Substantia nigra (tissue), 51 donors: ENCODE measurements at places on chromosomes 3 and 15.
A peak's percentile ranks its signal among the peaks of the same experiment; 100 is the strongest.

DNA sequence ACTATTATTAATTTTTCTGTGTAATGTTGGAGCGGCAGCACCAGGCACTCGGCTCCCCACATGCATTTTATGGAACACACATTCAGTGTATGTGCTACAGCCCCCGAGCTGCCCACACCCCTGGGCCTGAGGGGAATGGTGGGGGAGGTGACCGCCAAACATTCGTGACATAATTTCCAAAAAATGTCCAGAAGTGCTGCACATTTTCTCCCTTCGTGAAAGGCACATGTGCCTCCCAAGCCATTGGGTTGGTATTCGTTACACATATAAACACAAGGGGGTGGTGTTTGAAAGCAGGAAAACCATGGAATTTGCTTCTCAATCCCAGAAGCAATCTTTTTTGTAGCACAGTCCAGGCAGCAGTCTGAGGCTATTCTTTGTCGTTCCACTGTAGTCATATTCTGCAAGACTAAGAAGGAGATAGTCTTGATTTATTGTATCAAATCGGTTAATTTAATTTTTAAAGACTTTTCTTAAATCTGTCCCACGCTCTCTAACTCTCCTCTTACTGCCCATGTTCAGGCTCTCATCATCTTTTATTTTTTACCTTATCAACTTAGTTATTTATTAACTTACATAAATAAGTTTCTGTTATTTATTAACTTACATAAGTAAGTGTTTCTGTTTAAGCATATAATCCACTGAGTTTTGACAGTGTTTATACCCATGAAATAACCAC, 39.2 kb upstream of the POLR2M start:
- no peak for DNase-seq

DNA sequence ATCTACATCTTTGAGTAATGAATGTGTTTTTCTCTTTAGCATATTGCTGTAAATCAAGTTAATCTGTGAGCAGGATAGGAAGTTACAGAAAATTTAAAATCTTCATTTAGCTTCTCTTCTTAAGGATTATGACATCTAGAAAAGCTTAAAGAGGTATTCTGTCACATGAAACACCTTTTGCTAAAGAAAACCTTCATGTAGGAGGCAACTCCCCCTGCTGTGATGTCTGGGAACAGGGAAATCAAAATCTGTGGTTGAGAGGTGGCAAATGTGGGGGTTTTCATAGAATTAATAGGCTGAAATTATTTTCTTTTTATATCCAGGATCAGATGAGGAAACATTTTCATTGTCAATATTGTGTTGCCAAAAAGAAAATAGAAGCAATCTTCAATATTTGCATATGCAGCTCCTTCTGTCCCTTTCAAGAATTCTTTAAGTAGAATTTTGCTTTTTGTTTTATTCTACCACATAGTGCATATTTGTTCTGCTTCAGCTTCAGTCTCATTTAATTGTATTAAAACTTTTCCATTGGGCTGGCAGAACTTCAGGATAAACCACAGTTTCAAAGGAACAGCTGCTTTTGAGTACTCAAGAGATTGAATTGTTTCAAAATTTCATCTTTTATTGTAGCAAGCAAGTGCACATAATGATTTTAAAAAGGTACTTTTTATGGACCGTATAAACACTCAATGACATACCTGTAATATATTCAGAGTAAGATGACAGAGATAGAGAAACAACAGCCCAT, 128.4 kb downstream of the RAP2B start:
- no peak for DNase-seq

DNA sequence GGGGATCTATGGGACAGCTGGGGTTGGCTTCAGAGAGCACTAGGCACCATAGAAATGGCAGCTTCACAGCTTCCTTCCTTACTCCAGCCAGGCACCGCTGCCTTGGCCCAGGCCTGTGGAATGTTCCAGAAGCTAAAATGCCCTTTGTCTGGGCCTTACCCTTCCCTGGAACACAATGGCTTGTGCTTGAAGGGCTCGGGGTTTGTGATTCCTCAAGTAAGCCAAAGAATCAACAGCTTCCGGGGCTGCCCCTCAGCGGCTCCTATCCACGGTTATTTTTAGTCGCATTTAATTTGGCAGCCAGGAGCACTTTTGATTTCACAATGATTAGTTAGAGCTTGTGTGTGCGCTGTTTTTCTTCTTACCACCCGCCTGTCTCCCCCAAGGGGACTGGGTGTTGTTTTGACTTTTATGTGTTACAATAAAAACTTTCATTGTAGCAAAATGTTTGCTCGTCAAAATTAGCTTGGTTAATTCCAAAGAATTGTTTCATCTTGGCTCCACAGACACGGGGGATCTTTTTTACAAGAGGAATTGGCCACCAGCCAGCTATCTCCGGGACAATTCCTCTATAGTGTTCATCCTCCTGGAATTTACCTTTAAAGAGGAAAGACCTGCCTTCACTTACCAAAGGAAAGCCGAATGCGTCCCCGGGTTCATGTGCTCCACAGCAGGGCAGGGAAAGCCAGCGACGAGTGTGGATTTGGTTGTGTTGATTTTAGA, 73.8 kb downstream of the TLE3 start:
- no peak for DNase-seq

DNA sequence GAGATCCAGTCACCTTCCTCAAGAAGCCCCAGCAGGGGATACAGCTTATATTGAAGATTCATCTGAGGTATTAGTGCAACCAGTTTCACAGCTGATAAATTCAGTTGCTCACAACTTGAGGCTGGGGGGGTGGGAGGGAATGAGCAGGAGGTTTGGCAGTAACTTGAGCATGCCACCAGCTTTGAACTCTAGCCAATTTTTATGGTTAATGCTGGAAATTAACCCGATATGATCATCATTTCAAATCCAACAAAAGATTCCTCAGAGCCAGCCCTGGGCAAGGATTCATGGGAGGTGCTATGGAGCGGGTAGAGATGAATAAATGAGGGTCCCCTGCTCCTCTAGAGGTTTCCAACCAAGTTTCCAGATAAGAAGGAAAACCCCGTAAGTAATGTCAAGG, 73.1 kb upstream of the HES1 start:
- no peak for DNase-seq

DNA sequence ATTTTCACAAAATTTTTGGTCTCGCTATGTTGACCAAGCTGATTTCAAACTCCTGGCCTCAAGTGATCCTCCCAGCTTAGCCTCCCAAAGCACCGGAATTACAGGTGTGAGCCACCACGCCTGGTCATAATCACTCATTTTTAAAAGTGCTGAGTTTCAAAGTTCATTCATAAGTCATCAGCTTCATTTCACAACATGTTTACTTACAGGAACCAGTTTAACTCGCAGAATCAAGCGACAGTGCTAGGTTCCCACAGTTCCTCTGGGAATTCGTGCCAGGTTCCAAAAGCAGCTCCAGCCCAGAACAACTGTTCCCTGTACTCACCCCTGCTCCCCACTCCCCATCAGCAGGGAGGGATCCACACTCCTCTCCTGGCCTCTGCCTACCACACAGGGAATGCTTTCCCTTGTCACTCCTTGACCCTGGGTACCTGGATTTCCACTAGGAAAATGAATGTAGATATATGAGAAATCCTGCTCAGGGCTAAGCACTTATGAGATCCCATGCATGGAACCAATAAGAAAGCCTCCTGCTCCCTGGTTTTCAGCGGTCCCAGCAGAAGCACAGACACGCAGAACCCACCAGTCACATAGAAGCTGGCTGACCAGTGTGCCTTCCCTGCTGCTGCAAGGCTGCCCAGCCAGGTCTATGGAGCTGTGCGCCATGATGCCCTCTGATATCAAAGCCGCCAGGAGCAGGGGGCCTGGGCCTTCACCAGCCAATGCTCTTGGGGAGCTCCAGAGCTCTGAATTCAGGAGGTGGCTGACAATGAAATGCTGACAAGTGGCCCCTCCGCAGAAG, 72.3 kb downstream of the ITGB5 start:
- DNase-seq, result no peak

GRCh38 chr3:126208606-126209256, 28.3 kb upstream of the ALDH1L1 start:
- peak; percentile 22 for DNase-seq

- DNase-seq, result no peak
These were observed 97.2 kb upstream of the CTNNB1 start for GRCh38 chr3:41102053-41102556.

GRCh38 chr3:46729038-46729437, 11.4 kb upstream of the PRSS50 start:
- no peak for DNase-seq

GRCh38 chr3:123423031-123423430, 25.9 kb downstream of the ADCY5 start:
- DNase-seq, result no peak

DNA sequence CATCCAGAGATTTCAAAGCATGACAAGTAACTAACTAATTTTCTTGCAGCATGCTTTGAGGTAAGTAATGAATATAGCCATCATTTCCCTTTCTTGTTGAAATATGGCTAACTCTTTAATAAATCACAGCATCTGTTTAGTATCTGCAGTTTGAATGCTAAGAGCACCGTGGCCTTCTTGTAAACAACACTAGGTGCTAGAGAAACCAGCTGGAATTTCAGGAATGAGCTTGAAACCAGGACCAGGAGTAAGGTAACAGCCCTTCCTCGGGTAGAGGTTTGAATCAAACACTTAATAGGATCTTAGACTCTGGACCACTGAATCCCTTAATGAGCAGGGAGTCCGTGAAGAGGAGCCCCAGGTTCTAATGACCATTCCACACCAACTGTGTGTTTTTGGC, 13.6 kb downstream of the CALML4 start:
- no peak for DNase-seq

- no peak for DNase-seq
These were observed 2.9 kb upstream of the TMEM266 start for GRCh38 chr15:76056931-76057330.

DNA sequence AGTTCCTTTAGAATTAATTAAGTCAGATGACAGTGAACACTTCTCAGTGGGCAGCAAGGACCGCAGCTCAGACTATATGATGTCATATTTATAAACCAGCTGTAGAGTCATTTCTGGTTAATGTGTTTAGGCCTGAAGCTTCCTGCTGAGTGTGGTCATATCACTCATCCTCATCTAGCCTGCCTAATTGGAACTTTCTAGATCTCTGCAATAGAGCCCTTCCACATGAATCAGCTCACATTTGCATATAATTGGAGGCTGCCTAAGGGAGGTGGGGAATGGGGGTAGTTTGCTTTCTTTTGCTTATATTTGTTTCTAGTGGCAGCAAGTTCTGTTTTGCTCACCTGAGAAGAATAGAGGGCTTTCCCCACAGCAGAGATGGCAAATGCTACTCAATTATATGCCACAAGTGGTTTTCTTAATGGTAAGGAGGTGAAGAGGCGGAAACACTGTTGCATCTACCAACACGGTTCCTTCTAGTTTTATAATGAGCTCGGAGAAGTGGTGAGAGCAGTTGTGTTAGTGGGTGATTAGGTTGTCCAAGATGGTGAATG, 148.1 kb downstream of the KLHL25 start:
- DNase-seq, result no peak

DNA sequence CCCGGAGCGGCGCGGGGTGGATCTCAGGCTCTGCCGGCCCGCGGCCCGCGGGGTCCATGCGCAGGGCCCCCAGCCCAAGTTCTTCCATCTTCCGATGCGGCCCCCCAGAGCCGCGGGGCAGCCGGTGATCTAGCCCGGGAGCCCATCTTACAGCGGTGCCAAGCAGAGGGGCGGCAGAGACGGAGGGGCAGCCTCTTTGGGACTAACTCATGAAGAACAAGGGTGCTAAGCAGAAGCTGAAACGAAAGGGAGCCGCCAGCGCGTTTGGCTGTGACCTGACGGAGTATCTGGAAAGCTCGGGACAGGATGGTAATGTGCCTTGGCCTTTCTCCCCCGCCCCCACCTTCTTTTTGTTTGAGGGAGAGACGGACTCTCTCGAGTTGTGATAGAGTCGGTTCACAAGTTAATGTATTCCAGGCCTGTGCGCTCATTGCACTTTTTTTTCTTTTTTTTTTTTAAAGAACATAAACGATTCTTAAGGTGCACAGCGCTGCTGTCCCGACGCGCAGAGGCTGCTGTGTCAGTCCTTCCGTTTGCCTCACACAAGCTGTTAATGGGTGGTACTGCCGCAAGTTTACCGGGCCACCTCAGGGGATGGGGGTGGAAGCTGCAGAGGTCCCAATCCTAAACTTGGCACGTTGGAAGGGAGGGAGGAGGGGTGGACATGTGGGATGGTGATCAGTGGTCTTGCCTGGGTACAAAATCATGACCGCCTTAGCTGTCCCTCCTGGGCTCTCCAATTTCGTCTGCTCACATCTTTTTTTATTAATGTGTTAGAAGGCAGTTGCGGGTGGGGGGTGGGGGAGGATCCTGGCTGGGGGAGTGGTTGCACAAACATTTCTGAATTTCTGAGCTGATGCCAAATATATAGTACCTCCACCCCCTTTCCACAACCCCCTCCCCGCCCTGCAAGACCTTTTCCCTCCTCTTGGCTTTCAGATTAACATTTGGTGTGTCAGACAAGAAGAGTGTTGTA, 801 bp downstream of the ARHGAP31 start:
- DNase-seq, result no peak

DNA sequence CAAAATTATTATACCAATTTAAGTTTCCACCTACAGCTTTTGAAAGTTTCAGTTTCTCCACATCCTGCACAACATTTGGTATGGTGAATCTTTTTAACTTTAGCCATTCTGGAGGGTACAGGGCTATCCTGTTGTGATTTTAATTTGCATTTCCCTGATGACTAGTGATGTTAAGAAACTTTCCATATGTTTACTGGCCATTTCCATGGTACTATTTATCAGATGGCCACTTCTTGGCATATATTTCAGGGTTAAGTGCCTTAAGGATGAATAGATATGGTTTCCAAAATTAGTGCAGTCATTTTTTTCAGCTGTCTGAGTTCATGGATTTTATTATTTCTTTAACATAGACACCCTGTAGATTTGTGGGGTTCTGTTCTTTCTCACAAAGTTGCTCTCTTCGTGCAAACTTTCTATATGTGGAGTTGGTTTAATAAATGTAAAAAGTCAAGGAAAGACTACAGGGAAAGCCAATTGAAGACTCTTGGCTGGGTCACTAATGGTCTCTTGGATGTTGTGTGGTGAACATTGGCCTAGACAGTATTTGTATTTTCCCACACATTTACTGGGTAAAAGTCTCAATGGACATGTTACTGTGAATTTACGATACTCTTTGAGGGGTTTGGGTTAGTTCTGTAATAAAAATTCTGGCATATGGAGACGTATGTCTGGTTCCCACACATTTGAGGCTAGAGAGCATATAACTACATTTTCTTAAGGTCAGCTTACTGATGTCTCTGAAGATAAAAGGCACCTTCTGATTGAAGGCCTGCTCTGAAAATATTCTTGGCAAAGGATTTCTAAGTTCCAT, 147.5 kb upstream of the PDZRN3 start:
- DNase-seq, result no peak

- no peak for DNase-seq
These were observed 31.2 kb upstream of the MUSTN1 start for GRCh38 chr3:52865994-52866393.

- DNase-seq, result no peak
These were observed 35.8 kb upstream of the SLCO2A1 start for GRCh38 chr3:134065252-134066157.

- DNase-seq, result no peak
These were observed 7.3 kb downstream of the MYO5C start for GRCh38 chr15:52288051-52288942.
